ENCODE measurements at places on chromosomes 16 and 17.

GRCh38 chr16:57091975-57092785, at the start of gene CPNE2:
Gene CPNE2, plus strand, starts transcription at chr16:57092583. Its CDS starts 18,160 bp downstream, at chr16:57110743.
- DNase-seq: peak; percentile 54

DNA sequence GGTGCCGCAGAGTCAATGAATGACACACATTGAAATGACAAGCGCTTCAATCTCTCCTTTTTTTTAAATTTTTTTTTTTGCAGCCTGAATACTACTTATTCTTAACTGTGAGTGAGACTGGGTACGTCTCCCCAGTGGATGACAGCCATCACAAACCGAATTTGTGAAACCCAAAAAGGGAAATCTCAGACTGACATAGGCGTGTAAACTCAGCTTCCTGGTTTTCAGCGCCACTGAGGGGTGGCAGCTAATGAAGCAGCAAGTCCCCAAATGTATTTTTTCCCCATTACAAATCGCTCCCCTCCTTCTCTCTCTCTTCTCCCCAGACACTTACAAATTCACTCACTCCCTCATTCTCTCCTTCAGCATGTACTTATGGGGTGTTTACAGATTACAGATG, 196.0 kb downstream of the MAF start:
- DNase-seq: peak; percentile 10

GRCh38 chr17:32659419-32659842, 172.6 kb downstream of the CDK5R1 start:
- peak; percentile 78 for DNase-seq

DNA sequence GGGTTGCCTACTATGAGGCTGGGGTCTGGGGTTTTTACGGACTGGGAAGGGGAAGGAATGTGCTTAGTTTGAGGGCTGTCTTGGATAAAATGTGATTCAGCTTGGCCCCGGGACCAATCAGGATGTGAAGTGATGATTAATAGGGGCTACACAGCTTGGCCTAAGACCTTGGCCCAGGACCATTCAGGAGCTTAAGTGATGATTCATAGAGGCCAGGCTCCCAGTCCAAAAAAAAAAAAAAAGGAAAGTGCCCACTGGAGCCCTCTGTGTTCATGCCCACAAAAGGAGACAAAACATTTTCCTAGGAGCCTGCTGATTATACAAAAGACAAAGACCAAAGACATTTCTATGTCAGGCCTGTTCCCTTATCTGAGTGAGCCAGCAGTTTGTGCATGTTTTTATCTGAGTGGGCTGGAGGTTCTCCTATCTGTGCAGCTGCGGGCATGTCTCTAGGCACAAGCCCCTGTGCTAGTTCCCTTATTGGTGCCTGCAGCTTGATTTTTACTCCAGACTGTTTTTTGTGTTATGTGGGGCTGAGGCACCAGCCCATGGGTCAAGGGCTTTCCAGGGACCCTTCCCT, 898.2 kb upstream of the GOT2 start:
- no peak for DNase-seq

GRCh38 chr17:69501591-69502468, 87.3 kb downstream of the MAP2K6 start:
- no peak for DNase-seq
